ENCODE measurements at places on chromosomes 12 and 14.
A peak's percentile ranks its signal among the peaks of the same experiment; 100 is the strongest.

GRCh38 chr12:114245555-114245954 is 160.4 kb downstream of the TBX5 start:
- DNase-seq = no peak

- DNase-seq = no peak
These were observed 60.5 kb downstream of the BTG1 start for GRCh38 chr12:92085040-92085735.

GRCh38 chr12:29149691-29150281 is 708 bp downstream of the FAR2 start:
- DNase-seq = no peak

- DNase-seq = no peak
These were observed 71.7 kb downstream of the CCDC92 start for GRCh38 chr12:123900871-123901376.

GRCh38 chr12:119949594-119949993 is 39.4 kb upstream of the BICDL1 start:
- DNase-seq = no peak

DNA sequence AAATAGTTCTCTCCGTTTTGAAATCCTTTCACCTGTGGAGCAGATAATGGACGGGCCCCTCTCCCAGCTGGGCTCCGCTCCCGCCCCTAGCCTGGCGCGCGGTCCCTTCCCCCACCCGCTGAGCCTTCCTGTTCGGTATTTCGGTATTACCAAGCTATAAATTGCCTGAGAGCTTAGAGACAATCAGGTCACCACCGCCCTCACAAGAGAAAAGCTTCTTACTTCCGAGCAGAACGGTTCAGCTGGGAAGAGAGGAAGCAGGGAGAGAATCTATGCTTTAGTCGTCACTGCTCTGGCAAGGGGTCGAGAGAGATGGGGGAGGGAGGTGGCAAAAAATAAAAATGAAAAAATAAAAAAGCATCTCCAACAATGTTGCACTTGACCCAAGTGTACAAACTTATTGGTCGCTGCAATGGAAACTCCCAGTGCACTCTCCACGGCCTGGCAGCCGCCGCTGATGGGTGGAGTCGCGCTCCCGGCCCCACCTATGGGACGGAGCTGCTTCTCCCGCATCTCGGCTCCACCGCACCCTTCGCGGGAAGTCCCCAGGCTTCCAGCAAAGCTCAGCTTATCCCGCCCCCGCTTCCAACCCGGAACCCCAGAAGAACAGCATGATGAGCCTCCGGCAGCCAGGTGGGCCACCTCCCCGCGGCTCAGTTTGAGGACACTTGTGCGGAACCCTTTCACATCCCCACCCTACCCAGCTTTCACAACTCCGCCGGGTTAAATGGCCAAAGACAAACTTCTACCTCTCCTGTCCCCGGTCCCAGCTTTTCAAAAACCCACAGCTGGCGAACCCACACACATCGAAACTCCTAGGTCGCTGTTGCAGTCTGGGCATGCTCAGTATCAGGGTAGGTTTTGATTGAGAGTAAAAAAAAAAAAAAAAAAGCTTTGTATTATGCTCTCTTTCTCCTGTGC is 832 bp upstream of the SYT1 start:
- DNase-seq = peak; percentile 25

- no peak for DNase-seq
These were observed 25.9 kb upstream of the SRP54 start for GRCh38 chr14:34956931-34957330.

GRCh38 chr12:39359645-39360044 is 83.3 kb downstream of the KIF21A start:
- no peak for DNase-seq

GRCh38 chr12:80195074-80195726 is 95.9 kb downstream of the OTOGL start:
- no peak for DNase-seq

- no peak for DNase-seq
These were observed 397.7 kb downstream of the MDGA2 start for GRCh38 chr14:47277703-47278102.

- DNase-seq = no peak
These were observed 45.5 kb downstream of the SCN8A start for GRCh38 chr12:51636581-51636980.

DNA sequence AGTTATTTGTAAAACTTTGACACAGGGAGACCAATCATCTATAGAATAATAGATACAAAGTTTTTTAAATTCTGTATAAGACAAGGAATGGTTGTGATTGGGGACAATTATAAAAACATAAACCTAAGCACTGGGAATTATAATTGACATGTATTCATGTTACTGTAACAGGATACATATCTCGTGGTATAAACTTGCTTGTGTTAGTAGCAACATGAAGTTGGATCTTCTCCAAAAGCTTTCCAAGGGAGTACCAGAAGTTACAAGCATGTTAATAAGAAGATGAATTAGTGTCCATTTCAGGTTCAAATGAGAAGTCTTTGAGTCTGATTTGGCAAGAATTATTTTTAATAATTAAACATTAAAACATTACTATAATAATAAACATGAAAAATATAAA is 42.2 kb downstream of the CDKL1 start:
- DNase-seq = no peak

DNA sequence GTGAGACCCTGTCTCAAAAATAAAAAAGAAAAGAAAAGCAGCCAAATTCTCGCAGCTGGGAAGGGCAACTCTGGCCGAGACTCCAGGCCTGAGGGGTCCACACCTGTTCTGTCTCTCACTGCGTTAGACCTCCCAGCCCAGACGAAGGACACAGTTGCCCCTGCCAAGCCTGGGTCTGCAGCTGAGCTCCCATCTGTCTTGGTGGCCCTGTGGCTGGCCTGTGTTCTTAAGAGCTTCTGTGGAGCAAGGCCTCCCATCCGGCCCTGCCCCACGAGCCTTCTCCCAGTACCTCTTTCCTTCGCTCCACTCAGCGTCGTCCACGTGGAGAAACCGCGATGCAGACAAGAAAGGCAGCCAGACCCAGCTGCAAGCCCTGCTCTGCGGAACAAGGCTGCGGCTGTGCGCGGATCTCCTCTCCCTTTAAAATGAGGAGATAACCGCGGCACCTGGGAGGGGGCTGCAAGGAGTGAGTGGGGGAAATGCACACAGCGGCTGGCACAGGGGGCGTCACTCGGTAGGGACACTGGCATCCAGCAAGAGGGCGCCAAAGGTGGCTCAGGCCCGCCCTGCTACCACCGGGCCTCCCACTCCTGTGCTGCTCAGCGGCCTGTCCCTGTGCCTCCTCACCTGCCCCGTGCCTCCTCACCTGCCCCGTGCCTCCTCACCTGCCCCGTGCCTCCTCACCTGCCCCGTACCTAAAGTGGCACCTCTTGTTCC is 42.4 kb downstream of the LRRC74A start:
- DNase-seq = no peak

DNA sequence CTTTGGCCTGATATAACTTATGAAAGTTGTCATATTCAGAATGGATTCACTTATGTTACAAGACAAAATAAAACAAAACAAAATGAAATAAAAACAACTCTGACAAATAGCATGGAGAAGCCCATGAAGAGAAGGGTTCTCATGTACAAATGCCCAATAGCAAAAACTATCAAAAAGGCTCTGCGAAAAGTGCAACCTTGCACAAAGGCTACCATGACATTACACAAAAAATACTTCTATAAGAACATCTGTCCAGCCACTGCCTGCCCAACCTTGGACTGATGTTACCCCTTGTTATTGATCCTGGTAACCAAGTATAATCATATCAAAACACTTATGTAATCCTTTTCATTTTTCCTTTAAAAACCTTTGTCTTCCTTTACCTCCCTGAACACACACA is 213.0 kb downstream of the ATP23 start:
- no peak for DNase-seq

DNA sequence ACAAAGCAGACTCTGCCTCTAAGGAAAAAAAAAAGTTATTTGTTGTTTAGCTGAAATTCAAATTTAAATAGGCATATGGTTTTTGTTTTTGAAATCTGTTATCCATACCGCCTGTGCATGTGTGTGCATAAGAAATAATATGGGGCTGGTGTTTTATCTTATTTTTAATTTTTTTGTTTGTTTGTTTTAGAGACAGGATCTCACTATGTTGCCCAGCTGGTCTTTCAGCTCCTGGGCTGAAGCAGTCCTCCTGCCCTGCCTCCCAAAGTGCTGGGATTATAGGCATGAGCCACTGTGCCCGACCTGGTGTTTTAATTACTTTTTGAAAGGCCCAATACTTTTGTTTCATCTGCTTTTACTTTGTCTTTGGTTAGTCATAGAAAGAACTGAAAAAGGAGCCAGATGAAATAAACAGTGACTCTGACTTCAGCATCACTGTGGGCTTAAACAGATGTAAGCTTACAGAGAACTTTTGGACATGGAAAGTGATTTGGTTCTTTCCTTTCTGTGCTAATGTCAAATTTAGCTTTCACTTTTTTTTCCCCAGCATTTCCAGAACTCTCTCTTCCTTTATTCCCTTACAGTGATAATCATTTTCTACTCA is 37.2 kb downstream of the SUPT16H start:
- no peak for DNase-seq

DNA sequence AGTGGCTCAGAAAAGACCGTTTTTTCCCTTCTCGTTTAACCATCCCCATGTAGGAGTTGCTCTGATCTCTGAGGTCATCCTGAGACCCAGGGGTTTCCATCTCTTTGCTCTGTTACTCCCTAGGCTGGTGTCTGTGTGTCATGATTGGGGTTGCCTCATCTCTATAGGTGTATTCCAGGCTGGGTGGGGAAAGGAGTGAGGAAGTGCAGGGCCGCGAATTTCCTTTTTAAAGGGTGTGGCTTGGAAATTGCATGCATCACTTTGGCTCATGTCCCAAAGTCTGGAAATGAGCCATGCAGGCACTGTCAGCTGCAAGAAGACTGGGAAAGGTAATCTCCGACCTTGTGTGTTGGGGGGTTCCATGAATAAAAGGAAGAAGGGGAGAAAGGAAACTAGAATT is 201.9 kb downstream of the AACS start:
- no peak for DNase-seq

DNA sequence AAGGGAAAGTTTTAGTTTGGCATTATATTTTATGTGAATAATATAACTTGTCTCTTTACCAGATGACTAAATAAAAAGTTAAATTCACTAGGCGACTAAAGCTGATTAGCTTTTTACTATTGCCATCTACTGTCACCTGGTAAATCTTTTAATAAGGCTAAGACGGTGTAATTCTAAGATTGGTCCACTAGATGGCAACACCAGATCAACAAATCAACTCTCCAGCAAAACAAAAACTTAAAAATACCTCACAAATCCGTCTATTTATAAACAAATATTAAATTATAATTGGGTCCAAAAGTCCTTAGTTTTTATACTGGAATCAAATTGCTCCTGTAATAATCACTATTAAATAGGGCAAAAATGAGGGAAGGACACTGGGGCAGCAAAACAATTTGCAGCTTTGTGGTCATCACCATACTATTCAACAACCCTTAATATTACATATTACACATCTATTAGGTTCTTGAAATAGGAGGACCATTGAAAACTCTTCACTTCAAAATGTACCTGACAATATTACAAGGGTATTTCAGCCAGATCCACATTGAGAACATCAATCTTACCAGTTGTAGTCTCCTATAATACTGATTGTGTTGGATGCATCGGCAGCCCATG is 47.9 kb downstream of the GALC start:
- no peak for DNase-seq

- DNase-seq = no peak
These were observed 393.3 kb upstream of the PRICKLE1 start for GRCh38 chr12:42982828-42983227.

DNA sequence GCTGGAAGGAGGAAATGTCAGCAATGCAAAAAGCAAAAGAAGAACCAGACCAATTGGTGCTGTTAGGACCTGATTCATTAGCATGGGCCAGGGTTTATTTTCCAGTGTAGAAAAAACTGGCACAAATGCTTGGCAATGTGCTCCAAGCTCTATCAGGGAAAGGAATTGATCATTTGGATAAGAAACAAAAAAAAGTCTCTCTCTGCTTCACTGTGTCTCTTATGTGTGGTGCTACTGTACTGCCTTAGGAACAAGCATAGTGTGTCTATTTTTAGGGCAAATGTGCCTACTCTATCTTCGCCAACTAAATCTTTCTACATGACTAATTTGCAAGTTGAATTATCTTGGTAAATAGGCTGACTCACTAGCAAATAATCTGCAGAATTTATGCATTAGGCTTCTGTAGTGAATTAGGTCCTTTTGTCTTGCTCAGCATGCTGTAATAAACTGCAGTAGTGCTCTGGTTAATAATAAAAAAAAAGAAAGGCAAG is 236.7 kb downstream of the MDGA2 start:
- peak; percentile 43 for DNase-seq

DNA sequence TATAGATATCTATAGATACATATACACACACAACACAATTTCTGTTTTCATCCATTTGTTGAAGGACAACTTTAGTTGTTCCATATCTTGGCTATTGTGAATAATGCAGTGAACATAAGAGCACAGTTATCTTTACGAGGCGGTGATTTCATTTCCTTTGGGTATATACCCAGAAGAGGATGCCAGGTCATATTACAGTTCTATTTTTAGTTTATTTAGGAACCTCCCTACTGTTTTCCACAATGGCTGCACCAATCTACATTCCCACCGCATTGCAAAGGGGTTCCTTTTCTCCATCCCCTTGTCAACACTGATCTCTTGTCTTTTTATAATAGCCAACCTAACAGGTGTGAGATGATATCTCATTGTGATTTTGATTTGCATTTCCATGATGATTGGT is 143.4 kb upstream of the ARHGAP5 start:
- DNase-seq = no peak

- DNase-seq = no peak
These were observed 28.2 kb upstream of the CPSF6 start for GRCh38 chr12:69211160-69211559.

GRCh38 chr12:125120566-125120965 is 55.3 kb downstream of the AACS start:
- DNase-seq = no peak

DNA sequence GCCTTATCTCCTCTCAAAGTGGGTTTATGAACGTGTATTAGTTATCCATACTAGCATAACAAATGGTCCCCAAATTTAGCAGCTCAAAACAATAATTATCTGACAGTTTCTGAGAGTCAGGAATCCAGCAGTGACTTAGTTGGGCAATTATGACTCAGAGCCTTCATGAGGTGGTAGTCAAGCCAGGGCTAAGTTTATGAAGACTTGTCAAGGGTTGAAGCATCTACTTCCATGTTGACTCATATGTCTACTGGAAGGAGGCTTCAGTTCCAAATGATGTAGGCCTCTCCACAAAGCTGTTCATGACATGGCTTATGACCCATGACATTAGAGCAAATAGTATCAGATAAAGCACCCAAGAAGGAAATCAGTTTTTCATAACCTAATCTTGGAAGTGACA is 73.2 kb downstream of the IPO8 start:
- DNase-seq = no peak

Measured in anterior cingulate cortex (tissue), 58 donors.